ENCODE measurements at places on chromosomes 6 and 20.

DNA sequence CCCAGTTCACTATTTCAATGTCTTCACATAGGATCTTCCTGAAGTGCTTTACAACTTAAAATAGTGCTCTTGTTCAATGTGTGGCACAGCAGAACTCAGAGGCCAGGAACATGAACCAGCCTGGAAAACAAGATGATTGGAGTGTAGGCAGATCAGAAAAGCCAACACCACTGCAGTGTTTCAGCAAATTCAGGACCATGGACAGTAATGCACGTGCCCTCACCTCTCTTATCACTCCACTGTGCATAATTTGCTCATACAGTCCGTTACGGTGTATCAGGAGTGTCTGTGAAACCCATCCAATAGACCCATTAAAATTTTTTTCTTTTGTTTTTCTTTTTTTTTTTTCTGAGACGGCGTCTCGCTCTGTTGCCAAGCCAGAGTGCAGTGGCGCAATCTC, 27.6 kb upstream of the HACE1 start:
- DNase-seq: no peak

DNA sequence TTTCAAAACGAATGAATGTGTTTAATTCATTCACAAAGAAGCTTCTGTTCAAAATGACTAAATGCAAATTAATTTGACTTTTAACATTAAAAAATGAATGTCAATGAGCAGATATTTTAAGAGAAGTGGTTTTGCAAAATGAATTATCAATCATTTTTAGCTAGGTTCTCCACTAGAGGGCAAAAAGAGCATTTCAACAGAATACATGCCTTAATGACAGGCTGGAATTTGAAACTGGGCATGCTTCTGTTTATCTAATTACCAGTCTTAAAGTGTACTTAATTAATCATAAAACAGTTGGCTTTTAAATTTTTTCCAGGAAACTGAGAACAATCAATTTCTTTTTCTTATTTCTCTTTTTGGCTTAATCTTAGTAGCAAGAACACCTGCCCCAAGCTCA, 63.8 kb upstream of the TINAG start:
- no peak for DNase-seq

GRCh38 chr20:56839786-56840185, 210.7 kb downstream of the TFAP2C start:
- no peak for DNase-seq

GRCh38 chr20:48360342-48360975, 467.3 kb downstream of the PREX1 start:
- DNase-seq: no peak

GRCh38 chr6:79993012-79993910, 11.2 kb upstream of the TTK start:
- DNase-seq: no peak

DNA sequence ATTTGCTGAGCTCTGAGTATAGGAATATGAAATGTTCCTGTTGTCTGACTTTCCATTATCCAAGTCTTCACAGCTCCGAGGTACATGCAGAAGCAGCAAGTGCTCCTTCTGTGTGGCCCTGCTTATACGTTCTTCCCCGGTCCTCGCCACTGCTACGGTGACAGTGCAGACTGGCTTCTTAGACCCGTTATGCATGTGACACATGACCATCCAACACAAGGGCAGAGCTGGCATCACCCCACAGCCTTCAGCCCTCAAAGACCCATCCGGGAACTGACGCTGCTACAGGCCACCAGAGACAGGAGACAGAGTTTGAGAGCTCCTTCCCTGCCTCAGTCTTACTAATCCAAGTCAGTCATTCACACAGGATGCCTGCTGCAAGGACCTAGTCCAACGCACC, 70.4 kb downstream of the TRAM2 start:
- DNase-seq: no peak

DNA sequence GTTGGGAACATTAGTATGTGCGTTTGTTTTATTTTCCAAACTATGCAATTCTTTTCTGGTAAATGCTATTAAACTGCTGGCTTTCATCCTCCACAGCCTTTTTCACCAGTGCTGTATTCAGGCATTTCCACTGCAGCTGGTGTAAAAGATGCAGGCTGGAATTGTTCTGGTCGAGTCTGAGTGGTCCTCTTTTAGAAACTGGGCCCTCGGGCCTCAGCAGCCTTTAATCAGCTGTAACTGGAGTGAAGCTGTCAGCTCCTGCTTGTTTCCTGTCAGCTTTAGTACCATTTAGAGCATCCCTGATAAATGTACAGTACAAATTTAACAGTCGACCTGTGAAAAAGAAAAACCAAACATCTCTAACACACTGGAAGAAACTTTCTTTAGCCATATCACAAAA, 979.6 kb downstream of the TFAP2A start:
- no peak for DNase-seq

DNA sequence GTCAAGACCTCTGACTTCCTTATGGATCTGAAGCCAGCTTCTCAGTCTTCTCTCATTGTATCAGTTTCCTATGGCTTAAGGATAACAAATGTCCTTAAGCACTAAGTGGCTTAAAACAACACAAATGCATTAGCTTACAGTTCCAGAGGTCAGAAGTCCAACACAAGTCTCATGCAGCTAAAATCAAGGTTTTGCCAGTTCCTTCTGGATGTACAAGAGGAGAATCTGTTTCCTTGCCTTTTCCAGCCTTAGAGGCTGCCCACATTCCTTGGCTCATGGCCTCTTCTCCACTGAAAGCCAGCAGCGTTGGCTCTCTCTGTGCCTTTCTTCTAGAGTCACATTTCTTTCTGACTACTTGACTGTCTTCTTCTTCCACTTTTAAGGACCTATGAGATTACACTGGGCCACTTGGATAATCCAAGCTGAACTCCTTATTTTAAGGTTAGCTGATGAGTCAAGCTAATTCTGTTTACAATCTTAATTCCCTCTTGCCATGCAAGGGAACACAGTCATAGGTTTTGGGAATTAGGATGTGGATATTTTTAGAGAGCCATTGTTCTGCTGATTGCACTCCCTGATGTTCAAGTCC, 179.0 kb downstream of the BCAS1 start:
- no peak for DNase-seq

- no peak for DNase-seq
These were observed 11.7 kb upstream of the PTPRK start for GRCh38 chr6:128532136-128532535.

GRCh38 chr6:45507186-45507585, 129.5 kb upstream of the SUPT3H start:
- no peak for DNase-seq

GRCh38 chr20:63497946-63498935, 642 bp downstream of the EEF1A2 start:
- peak; percentile 20 for DNase-seq

GRCh38 chr6:156146891-156147290, 630.3 kb upstream of the ARID1B start:
- DNase-seq: no peak

DNA sequence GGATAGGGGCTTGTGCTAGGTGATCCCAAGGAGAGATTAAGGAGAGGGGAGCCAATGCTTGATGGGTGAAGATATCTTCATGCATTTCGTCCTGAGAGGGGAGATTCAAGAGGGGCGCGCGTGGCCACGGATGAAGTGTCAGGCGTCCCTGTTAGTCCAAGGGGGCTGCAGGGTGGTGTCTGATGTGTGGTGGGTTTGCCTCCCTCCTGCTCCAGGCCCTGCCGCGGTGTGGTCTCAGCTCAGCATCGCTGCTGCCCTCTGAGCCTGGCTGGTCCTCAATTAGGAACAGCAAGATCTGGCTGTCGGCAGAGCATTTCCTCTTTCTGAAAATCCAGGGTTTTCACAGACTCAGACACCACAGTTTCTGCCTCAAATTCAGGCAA, 318.0 kb downstream of the THBS2 start:
- DNase-seq: no peak

DNA sequence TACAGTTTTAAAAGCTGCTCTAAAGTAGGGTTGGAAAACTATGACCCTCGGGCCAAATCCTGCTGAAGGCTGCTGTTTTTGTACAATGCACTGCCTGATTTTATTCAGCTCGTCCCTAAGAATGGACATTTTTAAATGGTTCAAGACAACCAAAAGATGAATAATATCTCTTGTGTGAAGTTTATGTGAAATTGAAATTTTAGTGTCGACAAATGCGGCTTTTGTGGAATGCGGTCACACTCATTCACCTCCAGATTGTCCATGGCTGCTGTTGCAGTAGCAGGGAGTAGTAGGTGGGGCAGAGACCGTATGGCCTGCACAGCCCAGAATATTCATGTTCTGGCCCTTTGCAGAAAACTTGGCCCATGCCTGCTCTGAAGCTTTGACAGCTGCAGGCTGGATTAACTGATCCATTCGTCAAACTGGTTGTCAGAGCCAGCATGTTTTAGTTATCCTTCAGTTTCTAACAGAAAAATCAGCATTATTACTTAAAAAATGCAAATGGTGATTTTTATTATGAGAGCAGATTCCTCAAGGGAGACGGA, 91.6 kb downstream of the PSMG4 start:
- DNase-seq: no peak

GRCh38 chr6:6645261-6645917, 56.9 kb downstream of the LY86 start:
- DNase-seq: no peak

DNA sequence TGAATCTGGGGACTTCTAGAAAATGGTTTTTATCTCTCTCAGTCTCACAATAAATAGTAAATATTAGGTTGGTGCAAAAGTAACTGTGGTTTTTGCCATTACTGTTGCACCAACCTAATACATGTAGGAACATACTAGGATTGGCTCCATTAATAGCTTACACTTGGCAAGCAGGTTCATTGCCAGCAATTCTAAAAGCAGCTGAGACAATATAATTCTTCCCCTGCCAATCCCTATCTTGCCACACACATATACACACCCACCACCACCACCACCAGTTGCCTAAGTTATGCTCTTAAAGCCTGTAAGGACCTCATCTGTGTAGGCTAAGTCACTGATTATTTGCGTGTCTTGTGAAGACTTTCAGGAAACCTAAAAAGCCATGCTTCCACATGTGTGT, 145.1 kb downstream of the KIF16B start:
- no peak for DNase-seq

- DNase-seq: peak; percentile 30
These were observed 32.7 kb downstream of the PLN start for GRCh38 chr6:118580585-118581419.

- no peak for DNase-seq
These were observed 4.5 kb downstream of the NRN1 start for GRCh38 chr6:6002005-6002847.

DNA sequence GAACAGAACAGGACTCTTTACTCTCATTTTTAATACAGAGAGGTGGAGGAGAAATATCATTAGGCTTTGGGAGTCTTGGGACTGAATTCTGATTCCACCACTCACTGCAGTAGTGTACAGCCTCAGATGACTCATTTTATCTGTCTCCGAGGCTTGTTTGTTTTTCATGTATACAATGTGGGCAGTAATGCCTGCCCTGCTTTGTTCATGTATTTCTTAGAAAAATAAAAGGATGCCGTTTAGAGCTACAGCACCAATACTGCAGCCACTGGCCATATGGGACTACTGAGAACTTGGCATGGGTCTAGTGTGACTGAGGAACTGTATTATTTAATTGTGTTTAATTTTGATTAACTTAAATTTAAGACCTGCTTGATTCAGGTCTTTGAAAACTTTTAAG, 41.2 kb upstream of the JAG1 start:
- no peak for DNase-seq

GRCh38 chr20:19782669-19783068, 24.6 kb downstream of the RIN2 start:
- DNase-seq: no peak

DNA sequence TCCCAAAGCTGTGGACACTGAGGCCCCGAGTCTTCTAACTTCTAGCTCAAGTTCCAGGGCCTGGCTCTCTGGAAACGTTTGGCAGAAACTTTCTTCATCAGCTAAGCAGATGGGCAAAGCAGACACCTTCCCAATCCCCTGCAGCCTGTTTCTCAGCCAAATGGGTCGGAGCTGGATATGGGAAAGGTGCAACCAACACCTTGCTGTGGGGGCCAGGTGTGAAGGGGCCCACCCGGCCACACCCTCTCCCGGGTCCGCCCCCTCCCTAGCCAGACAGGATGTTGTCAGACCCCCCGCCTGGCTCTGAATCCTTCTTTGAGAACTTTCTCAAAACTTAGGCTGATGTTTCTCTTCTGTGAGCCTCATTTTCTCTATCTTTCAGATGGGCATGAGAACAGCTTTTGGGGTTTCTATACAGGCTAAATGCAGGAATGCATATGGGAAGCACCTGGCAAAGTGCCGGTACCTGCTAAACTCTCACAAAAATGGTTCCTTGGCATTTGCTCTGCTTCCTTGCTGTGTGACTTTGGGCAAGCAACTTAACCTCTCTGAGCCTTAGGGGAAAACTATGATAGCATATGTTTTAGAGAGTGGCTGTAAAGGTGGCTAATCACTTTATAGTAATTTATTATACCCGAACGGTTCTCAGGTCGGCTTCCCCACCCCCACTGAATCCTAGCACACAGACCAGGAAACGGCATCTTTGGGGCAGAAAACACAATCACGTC, 1.8 kb downstream of the SNAI1 start:
- DNase-seq: no peak

- no peak for DNase-seq
These were observed 187.6 kb downstream of the CD83 start for GRCh38 chr6:14305131-14305530.
